ENCODE measurements at places on chromosomes 3 and 15.

GRCh38 chr15:82132742-82133141 is 86.9 kb upstream of the MEX3B start:
- no peak for DNase-seq

DNA sequence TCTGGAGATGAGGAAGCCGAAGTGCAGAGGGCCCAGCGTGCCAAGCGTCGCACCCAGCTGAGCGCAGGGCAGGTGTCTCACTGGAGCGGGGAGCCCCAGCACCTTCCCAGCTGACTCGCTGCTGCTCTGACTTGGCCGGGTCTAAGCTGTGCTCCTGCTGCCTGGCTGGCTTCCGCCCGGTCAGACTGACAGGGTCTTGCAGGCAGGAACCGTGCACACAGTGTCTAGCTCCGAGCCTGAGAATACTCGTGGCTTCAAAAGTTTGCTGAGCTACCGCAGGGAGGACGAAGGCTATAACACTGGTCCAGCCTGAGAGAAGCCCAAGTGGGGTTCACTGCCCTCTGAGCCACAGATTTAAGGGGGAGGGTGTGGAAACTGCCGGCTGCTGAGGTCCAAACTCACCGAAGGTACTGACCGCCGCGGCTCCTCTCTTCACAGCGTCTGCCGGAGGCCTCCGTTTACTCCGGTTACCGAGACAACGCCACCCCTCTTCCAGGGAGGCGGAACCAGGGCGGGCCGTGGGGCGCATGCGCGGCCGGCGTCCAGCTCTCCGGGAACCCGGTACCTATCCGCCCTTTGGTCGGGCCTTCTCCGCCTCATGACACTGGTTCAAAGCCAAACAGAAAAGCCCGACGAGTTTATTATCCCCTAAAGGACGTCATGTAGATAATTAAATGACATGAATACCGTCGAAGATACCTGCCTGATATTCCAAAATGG is at the start of gene CFAP44:
Gene CFAP44 (minus strand): TSS at position 443 of the 720 bp plus-strand sequence. CDS start 7,829 bp downstream, outside the sequence.
- peak; percentile 8 for DNase-seq

DNA sequence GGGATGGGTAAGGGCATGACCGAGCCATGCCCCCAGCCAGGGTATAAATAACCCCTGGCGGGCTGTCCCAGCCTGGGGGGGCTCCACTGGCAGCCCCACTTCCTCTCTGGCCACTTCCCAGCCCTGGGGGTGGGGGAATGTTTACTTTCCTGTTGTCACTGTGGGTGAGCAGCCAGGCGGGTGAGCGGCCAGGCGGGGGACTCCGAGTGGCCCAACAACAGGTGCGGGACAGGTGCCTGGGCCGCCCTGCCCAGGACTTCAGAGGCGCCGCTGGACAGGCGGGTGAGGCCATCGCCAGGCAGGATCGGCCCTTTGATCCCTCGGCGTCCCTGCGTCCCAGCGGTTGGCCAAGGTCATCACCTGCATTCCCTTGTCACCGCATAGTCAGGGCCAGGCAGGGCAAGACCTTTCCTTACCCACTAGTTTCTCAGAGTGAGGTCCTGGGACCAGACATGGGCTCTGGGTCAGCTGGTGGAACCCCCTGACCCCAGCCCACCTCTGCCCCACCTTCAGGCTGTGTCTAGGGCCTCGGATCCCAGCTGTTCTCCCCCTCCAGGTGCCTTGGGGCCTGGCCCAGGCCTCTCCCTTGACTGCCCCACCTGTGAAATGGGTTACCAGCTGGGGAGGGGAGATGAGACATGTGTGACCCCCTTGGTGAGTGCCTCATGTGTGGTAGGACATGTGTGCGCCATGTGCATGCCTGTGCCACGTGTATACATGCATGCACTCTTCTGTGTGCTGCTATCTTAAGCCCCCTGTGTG is 16.6 kb downstream of the SEMA3F start:
- no peak for DNase-seq

GRCh38 chr3:190120269-190121060 is at the start of gene P3H2:
Gene P3H2 (minus strand): TSS chr3:190120897. CDS start chr3:190120731, 166 bp downstream.
- DNase-seq = peak; percentile 20

DNA sequence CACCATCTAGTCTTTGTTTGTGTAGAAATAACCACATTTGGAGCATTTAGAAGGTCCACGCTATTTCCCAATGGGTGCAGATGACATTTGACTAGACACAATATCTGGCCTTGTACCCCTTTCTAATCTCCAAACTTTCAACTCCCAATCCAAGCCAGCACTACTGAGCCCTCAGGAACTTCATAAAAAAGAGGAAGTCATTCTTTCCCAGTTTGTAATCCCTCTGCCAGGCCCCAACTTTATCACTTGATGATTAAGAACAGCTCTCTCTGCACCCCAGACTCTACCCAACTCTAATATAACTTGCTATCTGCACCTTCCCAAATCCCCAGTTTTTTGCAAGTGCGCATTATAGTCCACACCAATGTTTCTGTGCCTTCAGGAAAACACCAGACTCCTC is 170.2 kb downstream of the KCNMB2 start:
- DNase-seq = no peak

DNA sequence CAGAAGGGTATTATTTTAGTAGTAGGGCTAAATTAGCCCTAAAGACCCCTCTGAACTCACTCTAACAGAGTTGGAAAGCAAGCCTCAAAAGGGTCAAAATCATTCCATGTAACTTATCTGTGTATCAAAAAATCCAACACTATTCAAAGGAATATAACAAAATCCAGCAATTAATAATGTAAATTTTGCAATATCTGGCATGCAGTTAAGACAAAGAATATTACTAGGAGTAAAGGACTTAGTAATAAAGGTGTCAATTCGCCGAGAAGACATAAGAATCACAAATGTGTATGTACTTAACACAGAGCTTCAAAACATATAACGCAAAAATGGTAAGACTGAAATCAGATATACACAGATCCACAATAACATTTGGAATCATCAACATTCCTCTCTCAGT is 71.2 kb upstream of the PFN2 start:
- no peak for DNase-seq

DNA sequence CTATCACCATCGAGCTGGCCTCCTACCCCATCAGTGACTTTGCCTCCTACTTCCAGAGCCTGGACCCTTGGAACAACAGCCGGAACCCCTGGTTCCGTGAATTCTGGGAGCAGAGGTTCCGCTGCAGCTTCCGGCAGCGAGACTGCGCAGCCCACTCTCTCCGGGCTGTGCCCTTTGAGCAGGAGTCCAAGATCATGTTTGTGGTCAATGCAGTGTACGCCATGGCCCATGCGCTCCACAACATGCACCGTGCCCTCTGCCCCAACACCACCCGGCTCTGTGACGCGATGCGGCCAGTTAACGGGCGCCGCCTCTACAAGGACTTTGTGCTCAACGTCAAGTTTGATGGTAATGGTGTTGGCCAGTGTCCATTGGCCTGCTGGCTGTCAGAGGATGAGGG is 6.1 kb downstream of the GRM2 start:
- no peak for DNase-seq

DNA sequence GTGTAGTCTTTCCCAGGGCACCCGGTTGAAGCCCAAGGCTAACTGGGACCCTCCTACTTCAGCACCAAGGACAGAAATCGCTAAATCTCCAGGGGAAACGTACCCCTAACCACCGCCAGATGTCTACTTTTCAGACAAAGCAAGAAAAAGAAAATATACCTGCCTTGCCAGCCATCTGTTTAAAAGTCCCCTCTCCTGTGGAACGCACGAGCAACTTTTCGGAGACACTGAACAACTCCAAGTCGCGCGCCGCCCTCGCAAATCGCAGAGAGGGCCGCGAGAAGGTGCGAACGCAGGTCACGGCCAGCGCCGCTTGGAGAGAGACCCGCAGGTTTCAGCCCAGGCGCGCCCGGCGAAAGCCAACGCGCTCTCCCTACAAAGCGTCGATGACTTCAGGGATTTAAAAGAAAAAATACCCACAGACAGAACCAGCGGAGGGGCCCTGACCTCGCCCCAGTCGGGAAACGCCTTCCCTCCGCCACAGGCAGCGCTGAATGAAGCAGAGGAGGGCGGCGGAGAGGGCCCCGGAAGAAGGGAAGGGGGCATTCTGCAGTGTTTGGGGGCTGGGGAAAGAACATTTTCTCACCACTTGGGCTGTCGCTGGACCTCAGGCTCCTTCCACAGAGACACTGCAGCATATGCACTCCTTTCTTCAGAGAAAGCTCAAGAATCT is 213.1 kb downstream of the FGF12 start:
- DNase-seq = no peak

- DNase-seq = no peak
Measured at GRCh38 chr3:46090161-46090591, 62.9 kb upstream of the XCR1 start.

GRCh38 chr3:191076903-191077552 is 122.0 kb upstream of the OSTN start:
- no peak for DNase-seq

DNA sequence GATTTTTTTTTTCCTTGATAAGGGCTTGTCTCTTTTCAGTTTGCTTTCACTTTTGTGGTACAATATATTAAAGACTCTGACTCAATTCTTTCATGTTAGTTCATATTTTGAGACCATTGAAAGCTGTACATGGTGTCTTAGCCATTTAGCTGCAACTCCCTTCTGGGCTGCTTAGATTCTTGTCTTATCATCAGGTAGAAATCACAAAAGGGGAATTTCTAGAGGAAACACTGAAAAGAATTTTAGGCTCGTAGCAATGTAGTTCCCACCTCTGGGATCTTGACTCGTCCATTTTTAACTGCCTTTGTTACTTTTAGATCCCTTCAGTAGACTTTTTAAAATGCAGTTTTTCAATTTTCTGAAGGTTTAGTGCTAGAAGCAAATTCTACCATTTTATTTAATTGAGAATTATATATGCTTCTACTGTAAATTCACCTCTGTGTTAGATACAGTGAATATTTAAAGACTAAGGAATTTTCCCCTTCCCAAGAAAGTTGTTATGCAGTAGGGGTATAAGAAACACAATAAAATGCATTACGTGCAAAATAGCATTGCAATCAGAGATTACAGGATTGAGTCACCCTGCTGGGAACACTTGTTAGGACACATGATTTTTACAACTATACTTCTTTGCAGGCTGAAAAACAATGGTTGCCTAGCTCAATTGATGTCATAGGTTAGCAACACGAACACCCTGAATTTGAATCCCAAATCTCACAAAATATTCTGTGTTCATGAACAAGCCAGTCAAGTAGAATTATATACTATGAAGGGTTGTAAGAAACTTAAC is 772.7 kb downstream of the PDCD6IP start:
- DNase-seq = no peak

- no peak for DNase-seq
Measured at GRCh38 chr15:41483115-41483514, 10.6 kb upstream of the ITPKA start.

GRCh38 chr15:38252481-38253350 is at the start of gene SPRED1:
Gene SPRED1 (plus strand): TSS chr15:38252836. CDS start chr15:38253186, 350 bp downstream.
- DNase-seq = peak; percentile 15

Data from stimulated activated CD4-positive, alpha-beta T cell treated with anti-CD3 and anti-CD28 coated beads, Interleukin-4, amount 100 ng/mL, for 48 hours (primary cell).